ENCODE measurements at places on chromosomes 1 and 21. TPM values are rescaled to one million over a fixed set of nuclear protein-coding genes. Genes with fewer than 3 reads are reported as not detected.
A peak's percentile ranks its signal among the peaks of the same experiment; 100 is the strongest.

DNA sequence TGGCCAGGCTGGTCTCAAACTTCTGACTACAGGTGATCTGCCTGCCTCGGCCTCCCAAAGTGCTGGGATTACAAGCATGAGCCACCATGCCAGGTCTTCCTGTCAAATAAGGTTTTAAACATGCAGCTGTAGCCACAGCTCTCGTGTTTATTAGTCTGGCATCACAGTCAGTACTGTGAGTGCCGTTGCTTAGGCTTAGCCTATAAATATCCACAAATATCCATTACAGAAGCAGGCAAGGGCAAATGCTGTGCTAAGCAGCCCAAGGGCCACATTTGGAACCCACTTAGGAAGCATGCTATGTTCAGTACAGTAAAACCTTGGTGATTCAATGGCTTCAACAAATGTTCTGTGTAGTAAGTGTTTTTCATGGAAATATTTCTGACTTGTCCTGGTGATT is 75.9 kb downstream of the KIF1B start:
- no peaks in the 10 kb centered on the region for H3K4me1 ChIP-seq
- H3K27ac ChIP-seq: no peak overlapping the region
- no peak overlapping the region for H3K4me3 ChIP-seq
- H3K36me3 ChIP-seq: peaks cover 7% of the 10 kb centered on the region

DNA sequence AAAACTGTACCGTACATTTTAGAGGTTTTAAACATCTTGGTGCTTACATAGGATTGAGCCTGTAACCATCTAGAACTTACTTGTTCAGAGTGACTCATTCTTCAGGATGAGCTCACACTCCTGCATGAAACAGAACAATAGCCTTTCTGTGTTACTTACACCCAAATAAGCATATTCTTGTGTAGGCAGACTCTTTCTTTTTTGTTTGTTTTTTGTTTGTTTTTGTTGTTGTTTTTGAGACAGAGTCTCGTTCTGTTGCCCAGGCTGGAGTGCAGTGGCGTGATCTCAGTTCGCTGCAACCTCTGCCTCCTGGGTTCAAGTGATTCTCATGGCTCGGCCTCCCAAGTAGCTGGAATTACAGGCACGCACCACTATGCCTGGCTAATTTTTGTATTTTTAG is 3.8 kb upstream of the CA6 start:
- H3K27me3 ChIP-seq: no peaks in the 10 kb centered on the region
- H3K4me3 ChIP-seq: no peak overlapping the region
- no peak for DNase-seq
- no peak overlapping the region for H3K27ac ChIP-seq

DNA sequence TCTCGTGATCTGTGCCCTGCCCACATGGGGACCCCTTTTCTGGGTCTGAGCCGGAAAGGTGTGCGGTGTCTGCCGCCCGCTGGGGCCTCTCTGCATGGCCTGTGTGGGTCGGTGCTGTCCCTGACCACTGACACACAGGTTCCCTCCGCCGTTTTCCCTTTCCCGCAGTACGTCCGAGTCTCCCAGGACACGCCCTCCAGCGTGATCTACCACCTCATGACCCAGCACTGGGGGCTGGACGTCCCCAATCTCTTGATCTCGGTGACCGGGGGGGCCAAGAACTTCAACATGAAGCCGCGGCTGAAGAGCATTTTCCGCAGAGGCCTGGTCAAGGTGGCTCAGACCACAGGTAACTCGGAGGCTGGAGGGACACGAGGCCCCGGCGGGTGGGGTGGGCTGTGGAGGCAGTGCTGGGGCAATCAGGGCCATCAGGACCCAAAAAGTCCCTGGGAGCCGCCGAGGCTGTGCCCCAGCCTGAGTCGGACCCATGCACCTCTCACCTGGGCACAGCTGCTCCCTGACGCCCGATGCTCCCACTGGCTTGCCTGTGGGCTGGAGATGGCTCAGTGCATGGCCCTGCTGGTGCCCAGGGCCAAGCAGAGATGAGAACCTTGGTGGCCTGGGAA is 13.3 kb downstream of the TRPM2 start:
- peaks cover 2% of the 10 kb centered on the region for H3K36me3 ChIP-seq
- no peak for DNase-seq
- H3K4me3 ChIP-seq: no peak overlapping the region
- no peaks in the 10 kb centered on the region for H3K4me1 ChIP-seq
- H3K27me3 ChIP-seq: peaks cover 6% of the 10 kb centered on the region
- no peak overlapping the region for H3K27ac ChIP-seq

DNA sequence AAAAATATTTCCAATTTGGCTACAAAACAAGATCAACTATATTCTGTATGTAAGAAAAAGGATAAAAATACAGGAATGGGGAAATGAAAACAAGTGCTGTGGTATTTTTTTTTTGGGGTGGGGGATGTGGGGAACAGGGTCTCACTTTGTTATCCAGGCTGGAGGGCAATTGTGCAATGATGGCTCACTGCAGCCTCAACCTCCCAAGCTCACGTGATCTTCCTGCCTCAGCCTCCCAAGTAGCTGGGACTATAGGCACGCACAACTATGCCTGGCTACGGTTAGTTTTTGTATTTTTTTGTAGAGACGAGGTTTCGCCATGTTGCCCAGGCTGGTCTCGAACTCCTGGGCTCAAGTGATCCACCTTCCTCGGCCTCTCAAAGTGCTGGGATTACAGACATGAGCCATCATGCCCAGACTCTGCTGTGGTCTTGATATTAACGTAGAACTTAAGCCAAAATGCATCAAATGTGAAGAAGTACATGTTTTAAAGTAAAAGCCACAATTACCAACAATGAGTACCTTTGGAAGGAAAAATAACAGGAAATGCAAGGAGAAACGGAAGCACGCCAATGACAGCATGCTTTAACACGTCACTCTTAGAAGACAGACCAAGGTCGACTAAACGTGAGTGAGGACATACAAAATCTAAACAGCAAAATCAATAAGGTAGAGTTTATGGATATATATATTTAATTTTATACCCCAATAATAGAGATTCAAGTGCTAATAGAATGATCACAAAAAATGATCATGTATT is 8.8 kb upstream of the ABCB10 start:
- no peaks in the 10 kb centered on the region for H3K27me3 ChIP-seq
- no peaks in the 10 kb centered on the region for H3K36me3 ChIP-seq
- DNase-seq: no peak

GRCh38 chr1:71667216-71667615 is 586.4 kb upstream of the ZRANB2 start:
- H3K27me3 ChIP-seq: no peaks in the 10 kb centered on the region
- no peak overlapping the region for H3K27ac ChIP-seq
- H3K4me1 ChIP-seq: no peaks in the 10 kb centered on the region
- H3K36me3 ChIP-seq: no peaks in the 10 kb centered on the region
- H3K4me3 ChIP-seq: no peak overlapping the region

GRCh38 chr1:214727274-214727673 is 124.3 kb downstream of the CENPF start:
- DNase-seq: no peak
- no peaks in the 10 kb centered on the region for H3K27me3 ChIP-seq
- H3K4me1 ChIP-seq: no peaks in the 10 kb centered on the region
- no peaks in the 10 kb centered on the region for H3K36me3 ChIP-seq
- H3K4me3 ChIP-seq: no peak overlapping the region

GRCh38 chr1:246203180-246203579 is 303.9 kb downstream of the SMYD3 start:
- no peaks in the 10 kb centered on the region for H3K27me3 ChIP-seq
- H3K36me3 ChIP-seq: no peaks in the 10 kb centered on the region

DNA sequence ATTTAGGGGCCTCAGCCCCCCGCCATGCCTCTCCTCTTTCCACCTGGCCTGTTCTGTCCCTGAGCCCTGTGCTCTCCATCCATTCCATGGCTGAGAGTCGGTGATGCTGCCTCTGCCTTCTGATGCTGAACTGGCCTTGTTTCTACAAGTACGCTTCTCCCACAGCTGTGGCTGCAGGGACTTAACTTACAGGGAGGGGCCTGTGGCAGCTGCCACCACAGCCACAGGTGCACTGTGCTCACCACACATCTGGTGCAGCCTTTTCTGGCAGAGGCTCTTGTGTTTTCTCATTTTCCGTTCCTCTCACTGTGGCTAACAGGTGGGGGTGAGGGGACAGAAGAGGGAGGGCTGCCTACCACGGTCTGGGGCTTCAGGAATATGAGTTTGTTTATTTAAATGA is 4.2 kb downstream of the FMO1 start:
- H3K4me1 ChIP-seq: peaks cover 11% of the 10 kb centered on the region
- peaks cover 5% of the 10 kb centered on the region for H3K27me3 ChIP-seq
- H3K4me3 ChIP-seq: no peak overlapping the region
- no peak for DNase-seq
- H3K36me3 ChIP-seq: no peaks in the 10 kb centered on the region

- no peaks in the 10 kb centered on the region for H3K27me3 ChIP-seq
- no peaks in the 10 kb centered on the region for H3K36me3 ChIP-seq
- H3K4me3 ChIP-seq: peak overlapping the region; percentile 7
- H3K4me1 ChIP-seq: peaks cover 63% of the 10 kb centered on the region
Observed at GRCh38 chr1:27868932-27869718, 3.2 kb upstream of the THEMIS2 start.

DNA sequence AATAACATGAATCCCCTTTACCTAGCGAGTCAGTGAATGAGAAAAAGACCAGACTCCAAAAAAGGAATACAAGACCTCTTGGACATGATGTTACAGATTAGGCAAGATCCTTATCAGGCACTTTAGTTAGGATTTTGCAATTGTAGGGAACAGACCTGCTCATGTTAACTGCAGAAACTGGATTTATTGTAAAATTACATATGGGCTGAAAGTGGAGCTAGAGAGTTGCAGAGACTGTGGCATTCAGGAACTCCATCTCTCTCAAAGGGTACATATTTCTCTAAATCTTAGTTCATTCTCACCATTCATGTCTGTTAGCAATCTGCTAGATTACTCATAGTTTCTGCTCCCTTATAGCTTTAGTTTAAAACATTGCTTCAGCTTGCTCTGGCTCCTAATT is 142.2 kb downstream of the PAPPA2 start:
- no peaks in the 10 kb centered on the region for H3K27me3 ChIP-seq
- DNase-seq: no peak
- H3K4me3 ChIP-seq: no peak overlapping the region
- no peak overlapping the region for H3K27ac ChIP-seq

DNA sequence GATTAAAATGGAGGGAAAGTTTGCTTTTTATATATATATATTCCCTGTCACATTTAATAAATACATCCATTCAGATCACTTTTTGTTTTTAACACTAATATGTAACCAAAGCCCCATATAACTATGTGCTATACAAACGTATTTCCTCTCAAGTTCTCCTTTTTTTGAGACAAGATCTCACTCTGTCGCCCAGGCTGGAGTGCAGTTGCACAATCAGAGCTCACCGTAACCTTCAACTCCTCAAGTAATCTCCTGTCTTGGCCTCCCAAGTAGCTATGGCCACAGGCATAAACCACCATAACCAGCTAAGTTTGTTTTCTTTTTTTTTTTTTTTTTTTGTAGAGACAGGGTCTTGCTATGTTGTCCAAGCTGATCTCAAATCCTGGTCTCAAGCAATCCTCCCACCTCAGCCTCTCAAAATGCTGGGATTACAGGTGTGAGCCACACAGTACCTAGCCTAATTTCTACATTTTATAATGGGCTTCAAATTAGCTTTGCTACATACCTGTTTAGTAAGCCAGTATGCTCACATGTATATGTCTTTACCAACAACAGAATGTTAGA is 120.0 kb downstream of the TGFBR3 start:
- peaks cover 17% of the 10 kb centered on the region for H3K4me1 ChIP-seq
- no peak overlapping the region for H3K4me3 ChIP-seq
- H3K36me3 ChIP-seq: peaks cover 21% of the 10 kb centered on the region
- H3K27ac ChIP-seq: no peak overlapping the region
- H3K27me3 ChIP-seq: no peaks in the 10 kb centered on the region

DNA sequence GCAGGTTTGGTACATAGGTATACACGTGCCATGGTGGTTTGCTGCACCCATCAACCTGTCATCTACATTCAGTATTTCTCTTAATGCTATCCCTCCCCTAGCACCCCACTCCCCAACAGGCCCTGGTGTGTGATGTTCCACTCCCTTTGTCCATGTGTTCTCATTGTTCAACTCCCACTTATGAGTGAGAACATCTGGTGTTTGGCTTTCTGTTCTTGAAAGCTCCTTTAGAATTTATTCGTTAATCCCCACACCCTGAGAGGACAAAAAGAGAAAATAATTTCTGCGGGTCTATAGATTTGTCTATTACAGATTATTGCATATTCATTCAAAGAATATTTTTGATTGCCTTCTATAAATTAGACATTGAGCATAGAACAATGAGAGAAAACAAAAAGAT is 455.5 kb downstream of the PLPP3 start:
- no peak overlapping the region for H3K27ac ChIP-seq
- no peak overlapping the region for H3K4me3 ChIP-seq
- DNase-seq: no peak
- no peaks in the 10 kb centered on the region for H3K4me1 ChIP-seq

GRCh38 chr1:92695104-92695503 is 89.8 kb downstream of the EVI5 start:
- no peak for DNase-seq
- H3K4me3 ChIP-seq: no peak overlapping the region
- H3K27ac ChIP-seq: no peak overlapping the region
- no peaks in the 10 kb centered on the region for H3K27me3 ChIP-seq
- H3K36me3 ChIP-seq: no peaks in the 10 kb centered on the region

BTBD8 gene
- total RNA-seq: 3.7 TPM

LRRC38 gene
- not detected for total RNA-seq

Data from natural killer cell (primary cell).